Right cardiac atrium (tissue), 5 donors: ENCODE measurements at places on chromosomes 3 and 15.
A peak's percentile ranks its signal among the peaks of the same experiment; 100 is the strongest.

DNA sequence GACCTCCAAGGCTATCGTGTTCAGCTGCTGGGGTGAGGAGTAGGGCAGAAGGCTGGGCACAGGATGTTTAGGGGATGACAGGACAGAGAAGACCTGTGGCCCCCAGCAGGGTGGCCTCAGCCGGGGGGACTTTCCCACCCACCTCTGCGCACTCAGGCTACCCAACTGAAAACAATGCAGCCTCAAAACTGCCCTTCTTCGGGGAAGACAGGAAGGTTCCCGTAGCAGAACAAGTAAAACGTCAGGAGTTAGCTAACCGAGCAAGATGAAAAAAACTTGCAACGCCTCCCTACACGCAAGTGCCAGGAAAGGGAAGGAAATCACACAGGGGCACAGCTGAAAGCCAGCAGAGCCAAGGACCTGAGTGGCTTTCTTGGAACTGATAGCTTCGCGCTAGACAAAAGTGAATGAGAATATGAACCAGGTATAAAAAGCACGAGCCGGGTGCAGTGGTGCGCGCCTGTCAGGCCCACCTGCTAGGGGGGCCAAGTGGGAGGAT is 38.4 kb upstream of the FURIN start:
- no peak for DNase-seq

- DNase-seq, result no peak
Measured at GRCh38 chr15:49646891-49647290, 26.0 kb downstream of the DTWD1 start.

GRCh38 chr3:119279101-119279554 is 15.1 kb upstream of the ARHGAP31 start:
- peak; percentile 83 for DNase-seq

DNA sequence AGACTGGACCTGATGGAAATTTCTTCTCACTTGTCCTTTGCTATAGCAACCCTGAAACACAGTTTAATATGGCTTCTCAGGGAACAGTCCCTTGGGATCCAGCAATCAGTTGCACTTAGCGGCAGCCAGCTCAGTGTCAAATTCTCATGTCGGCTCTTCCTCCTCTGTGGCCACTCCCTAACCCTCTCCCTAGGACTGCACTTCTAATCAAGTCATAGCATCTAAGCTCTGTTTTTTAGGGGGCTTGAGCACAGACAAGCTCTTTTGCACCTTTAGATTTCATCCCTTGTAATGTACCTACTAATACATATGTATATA is 250.5 kb upstream of the TLE3 start:
- no peak for DNase-seq

DNA sequence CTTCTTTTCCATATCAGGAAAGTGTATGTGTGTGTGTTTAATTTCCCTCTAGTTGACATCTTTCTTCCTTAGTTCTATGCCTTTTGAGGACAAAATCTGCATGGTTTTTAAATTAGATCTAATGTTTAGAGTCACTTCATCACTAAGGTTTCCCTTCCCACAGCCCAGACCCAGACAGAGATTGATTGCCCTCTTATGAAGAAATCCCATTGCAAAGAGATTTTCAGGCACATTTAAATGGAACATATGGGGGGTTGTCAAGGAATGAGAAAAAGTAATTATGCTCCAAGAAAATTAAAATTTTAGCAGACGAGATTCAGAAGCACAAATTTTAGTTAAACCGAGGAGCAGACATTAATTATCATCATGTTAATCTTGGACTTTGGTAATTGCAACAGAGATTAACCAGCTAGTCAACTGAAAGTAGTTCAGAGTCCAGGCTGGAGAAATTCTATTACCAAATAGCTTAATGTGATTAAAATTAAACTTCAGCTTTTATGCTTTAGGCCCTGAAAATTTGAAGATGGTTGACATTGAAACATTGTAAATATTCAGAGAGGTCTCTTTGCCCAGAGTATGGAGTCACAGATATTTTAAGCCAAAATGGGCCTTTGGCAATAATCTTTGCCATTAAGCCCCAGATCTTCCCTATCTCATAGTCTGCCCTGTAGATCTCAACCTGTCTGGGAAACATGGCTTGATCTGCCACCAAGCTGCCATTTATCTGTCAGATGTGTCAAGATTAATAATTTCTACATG is 143.4 kb downstream of the TMEM108 start:
- DNase-seq, result no peak

DNA sequence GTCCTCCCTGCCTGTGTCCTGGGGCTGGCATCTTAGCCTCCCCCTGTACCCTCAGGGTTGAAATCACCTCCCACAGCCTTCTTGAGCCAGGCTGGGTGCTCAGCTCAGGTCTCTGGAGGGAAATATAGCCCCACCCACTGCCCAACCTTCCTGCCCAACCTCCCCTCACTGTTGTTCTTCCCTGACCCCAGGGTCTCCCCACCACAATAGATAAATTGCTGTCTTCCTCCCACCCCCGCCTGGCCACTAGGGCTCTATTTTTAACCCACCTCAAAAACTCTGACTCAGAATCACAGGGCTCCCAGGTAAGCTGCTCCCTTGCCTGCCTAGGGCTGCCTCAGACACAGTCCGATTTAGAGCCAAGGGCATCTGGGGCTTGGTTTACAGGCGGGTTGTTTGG is 15.0 kb downstream of the HCN4 start:
- DNase-seq, result no peak

DNA sequence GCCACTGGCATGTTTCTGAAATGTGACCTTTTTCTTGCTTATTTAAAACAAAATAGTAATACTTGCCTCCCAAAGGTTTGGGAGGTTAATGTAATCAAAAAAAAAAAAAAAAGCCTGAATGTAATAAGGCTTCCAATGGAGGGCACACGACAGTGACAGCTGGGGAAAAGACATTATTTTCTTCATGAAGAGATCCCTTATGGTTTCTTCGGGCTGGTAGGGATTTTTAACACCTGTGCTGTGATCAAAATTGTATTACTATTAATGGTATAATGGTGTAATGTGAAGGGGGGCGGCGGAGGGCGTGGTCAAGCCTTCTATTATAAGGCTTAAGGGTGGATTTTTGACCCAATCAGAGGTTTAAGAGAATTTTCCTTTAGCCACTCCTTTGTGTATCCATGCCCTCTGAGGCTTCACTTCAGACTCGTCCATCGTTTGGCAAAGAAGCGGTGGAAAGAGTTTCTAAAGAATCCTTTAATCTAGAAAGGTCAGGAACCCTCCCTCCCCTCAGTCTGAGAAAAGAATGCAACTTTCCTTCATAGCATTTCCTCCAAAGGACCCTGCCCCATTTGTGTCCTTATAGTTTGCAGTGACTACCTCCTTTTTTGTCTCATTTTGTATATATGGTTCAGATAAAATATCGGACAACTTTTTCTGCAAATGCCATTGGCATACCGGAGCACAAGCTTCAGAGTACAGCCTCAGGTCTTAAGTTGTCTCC is 89.5 kb upstream of the CHD2 start:
- peak; percentile 93 for DNase-seq

- no peak for DNase-seq
Measured at GRCh38 chr15:93154666-93155065, 65.7 kb upstream of the RGMA start.

DNA sequence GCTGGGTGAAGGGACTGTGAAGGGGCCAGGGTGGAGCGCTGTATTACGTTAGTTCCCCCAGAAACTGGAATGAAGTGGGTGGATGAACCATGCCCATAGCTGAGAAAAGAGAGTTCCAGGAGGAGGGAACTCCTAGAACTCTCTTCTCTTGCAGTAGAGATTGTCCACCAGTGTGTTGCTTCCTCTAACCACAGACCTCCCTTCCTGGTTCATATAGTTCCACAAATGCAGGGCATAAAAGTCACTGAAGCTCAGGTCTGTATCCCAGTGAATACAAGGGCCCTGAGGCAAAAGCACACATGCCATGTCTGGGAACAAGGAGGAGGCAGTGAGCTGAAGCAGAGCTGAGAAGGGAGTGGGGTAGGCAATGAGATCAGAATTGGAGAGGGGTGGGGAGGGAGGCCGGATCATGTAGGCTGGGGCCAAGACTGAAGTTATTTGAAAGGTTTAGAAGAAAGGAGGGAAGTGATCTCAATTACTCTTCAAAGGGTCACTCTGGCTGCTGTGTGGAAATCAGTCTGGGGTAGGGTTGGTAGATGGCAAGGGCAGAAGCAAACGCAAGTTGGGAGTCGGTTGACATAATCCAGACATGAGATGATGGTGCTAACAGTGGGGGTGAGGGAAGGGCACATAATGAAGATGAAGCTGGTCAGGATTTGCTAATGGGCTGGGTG is 6.5 kb downstream of the A4GNT start:
- DNase-seq, result no peak

DNA sequence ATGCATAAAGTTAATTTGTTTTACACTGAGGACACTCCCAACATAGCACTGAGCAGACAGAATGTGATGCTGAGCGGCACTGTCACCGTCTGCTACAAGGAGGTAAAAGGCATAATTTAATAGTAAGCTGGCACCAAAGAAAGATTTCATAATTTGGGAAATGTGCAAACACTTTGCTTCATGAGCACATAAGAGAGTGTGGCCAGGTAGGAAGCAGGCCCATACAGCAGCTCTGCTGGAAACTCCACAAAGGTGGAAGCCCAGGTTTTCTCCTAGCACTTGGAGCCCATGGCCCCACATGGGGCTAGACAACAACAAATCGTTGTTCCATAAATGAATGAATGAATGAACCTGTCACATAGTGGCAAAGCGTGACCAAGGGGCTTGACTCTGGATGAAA is 68.5 kb upstream of the CACNA2D3 start:
- DNase-seq, result no peak

GRCh38 chr3:30512576-30512975 is 93.8 kb upstream of the TGFBR2 start:
- DNase-seq, result no peak

DNA sequence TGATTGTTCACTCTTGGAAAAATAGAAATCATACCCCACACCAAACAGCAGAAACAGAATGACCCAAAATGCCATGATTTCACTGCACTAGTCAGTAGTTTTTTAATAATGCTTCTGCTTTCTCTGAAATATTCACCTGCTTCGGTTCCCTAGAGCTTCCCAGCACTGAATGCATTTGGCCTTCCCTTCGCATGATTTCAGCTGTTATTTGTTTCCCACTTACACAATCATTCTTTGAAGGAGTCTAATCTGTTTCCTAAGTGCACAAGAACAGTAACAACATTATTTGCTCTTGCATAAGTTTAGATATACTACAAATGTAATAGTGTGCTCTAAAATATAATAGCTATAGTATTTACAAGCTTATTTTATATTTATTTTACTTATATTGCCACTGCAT is 178.7 kb downstream of the STAC start:
- DNase-seq, result no peak

GRCh38 chr3:126516936-126517290 is 660 bp downstream of the UROC1 start:
- no peak for DNase-seq

- DNase-seq, result no peak
Measured at GRCh38 chr3:99313485-99313884, 324.9 kb upstream of the COL8A1 start.

GRCh38 chr15:48313216-48313615 is 18.0 kb upstream of the DUT start:
- DNase-seq, result no peak
